T-helper 1 cell (primary cell): ENCODE measurements at places on chromosomes 3 and 15.

DNA sequence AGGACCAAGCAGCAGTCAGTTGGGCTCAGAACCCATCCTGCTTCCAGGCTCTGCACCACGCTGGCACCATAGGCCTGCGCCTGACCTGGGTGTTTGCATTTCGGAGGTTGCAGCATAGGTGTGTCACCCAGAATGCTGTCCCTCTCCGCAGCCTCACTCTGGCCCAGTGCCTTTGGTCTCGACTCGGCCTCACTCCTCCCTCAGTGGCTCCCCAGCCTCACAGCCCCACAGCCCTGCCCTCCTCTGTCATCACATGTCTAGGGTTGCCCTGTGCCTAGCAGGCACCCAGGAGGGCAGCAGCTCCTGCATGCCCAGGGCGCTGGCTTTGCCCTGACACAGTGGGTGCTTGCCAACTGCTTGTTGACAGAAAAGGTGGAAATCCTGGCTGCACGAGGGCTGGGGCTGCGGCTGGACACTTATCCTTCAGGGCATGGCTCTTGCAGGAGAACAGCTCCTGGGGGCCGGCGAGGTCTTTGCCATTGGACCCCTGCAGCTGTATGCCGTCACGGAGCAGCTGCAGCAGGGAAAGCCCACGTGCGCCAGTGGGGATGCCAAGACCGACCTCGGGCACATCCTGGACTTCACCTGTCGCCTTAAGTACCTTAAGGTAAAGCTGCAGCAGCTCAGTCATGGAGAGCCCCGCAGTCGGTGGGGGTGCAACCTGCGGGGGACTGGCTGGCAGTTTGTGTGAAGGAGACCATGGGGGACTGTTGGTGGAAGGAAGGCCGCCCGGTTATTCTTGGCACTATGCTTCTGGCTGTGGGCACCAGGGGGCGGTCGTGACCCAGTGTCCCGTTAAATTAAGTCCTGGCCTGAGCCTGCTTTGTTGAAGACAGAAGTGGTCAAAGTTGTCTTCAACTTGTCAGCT is 16.2 kb downstream of the NISCH start:
- no peak for DNase-seq

DNA sequence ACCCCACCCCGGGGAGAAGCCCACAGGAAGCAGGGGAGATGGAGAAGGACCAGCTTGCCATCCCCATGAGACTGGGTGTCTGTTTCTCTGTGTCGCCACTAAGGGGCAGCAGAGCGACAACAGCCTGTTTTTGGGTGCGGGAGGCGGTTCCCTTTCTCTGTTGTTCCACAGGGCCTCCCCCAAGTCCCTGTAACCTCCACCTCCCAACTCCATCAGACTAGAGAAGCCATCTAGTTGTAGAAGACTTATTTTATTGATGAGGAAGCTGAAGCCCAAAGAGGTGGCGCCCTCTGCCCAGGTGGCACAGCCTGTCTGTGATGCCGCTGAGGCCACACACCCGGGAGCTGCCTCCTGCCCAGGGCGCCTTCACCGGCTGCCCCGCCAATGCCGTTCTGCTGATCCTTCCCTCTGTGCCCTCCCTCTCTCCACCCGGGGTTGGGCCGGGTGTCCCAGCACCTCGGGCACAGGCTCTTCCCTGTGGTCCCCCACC is 3.9 kb upstream of the CCDC9B start:
- DNase-seq, result peak; percentile 49

DNA sequence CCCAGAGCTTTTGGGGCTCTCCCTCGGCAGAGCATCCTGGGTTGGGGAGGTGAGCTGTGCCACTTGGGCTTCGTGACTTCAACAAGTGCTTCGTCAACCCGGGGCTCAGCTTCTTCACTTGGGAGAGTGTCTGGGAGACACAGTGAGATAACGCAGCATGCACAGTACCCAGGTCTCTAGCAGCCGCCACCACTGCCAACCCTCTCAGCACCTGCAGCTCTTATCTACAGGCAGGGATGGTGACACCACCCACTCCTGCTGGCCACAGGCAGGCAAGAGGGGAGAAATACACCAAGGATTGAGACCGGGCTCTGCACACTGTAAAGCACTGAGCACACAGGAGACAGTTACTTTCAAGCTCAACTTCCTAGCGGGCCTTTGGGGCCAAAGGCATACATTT is 11.6 kb downstream of the TKT start:
- DNase-seq, result no peak

DNA sequence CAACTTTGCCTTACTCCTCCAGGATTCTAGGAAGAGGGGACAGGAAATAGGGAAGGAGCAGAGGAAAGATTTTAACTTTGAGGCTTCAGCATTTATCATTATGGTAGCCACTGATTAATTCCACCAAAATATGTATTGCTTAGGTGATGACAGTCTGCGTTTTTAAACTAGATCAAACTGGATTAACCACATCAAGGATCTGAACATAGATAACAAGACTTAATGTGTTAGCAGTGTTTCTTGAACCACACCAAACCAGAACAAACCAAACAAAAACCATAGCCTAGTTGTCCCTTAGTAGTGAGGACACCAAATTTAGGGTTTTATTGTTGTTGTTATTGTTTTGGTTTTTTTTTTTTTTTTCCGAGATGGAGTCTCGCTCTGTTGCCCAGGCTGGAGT is 113.5 kb upstream of the LMOD3 start:
- DNase-seq, result no peak

DNA sequence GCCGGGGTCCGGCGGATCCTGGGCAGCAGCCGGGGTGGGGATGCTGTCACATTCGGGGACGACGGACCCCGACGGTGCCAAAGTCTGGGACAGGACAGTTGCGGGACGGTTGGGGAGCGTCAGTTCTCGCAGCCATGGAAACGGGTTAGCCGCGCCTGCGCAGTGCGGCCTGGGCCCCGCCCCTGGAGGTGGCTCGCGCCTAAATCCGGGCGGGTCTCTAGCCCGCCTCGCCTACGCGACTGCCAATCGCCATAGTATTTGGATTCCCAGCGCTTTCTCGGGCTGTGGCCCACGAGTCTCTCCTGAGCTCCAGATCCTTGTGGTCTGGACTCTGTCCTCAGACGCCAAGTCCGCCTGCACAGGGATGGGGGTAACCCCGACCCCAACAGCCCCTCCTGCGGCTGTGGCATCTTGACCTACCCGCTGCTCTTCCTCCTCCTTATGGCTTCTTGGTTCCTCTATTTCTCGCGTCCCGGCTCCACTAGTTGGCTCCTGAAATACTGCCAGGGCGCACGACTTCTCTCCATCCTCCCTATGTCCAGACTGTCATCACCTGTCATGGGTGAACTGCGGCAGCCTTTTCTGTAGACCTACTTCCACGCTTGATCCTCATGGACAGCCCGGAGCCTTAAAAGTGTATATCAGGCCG is at the start of gene ZMYND10:
TSS of gene ZMYND10 (minus strand) at position 147 of the 649 bp plus-strand sequence. CDS start 153 bp downstream, outside the sequence.
- DNase-seq, result peak; percentile 72

DNA sequence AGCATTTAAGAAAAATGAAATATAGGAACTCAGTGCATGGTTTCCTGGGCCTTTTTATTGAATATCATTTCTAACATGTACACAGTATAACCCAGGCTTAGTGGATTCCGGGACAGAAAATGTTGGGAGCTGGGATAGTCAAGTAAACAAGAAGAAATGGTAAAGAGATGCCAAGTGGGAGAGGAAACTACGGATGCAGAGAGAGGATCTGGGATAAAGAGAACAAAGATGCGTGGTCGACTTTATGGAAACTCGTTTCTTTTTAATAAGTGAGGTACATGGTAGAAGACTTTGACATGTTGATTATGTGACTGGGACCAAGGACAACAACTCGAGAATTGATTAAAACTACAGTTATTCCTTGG is 1.2 kb upstream of the GPR176 start:
- DNase-seq, result no peak

DNA sequence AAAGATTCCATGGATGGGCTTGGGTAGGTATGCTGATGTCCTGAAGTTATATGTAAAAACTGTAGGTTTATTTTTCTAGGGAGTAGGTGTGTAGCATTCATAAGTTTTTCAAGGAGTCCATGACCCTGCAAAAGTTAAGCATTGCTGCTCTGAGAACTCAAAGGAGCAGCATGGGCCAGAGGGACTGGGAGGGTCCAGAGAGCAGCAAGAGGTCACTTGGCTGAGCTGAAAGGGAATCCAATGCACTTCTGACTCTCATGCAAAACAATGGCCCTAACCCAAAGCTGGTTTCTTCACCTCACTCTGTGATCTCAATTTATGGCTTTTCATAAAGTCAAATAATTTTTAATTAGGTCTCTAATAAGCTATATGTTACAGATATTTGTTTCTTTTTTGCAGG is 198.3 kb upstream of the GOLGA6L4 start:
- no peak for DNase-seq

- no peak for DNase-seq
Measured at GRCh38 chr3:193344486-193344885, 34.1 kb downstream of the ATP13A5 start.

DNA sequence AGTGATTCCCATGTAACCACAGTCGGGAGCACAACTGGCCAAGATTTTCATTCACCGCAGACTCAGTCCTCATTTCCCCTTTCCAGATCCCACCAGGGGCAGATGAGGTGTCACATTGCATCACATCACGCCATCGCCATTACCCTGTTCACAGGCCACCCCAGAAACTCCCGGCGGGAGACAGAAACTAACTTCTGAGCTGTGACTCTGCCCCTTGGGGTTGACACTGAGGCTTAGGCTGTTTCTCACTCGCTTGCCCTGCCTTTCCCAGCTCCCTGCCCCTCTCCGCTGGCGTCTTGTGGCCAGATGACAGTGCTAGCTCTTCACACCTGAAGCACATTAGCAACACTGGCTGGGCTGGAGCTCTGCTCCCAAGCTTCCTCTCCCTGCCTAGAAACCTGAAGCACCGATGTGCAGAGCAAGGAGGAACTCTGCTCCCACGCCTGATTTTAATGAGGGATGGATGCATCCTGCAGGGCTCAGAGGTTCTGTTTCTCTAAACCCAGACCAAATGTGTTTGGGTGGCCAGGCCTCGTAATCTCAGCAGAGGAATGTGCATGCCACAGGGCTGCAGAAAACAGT is 88.8 kb upstream of the CTDSPL start:
- DNase-seq, result no peak

- DNase-seq, result no peak
Measured at GRCh38 chr3:29544701-29545363, 264.0 kb downstream of the RBMS3 start.

DNA sequence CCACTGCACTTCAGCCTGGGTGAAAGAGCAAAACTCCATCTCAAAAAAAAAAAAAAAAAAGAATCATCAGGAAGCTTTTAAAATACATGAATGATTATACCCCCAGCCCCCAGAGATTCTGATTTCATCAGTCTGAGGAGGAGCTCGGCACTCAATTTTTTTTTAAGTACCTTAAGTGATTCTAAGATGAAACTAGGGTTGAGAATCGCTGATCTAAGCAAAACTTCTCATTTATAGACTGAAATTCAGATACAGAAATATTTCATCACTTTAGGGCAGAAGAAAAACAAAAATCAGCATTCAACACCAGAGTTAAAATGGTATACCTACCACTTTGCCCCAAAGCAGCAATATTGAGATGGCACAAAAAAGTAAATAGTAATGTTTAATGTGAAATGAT is 24.7 kb downstream of the CPA3 start:
- no peak for DNase-seq

GRCh38 chr3:8555725-8556472 is 54.3 kb downstream of the LMCD1 start:
- DNase-seq, result no peak

GRCh38 chr3:153911116-153911515 is 210.1 kb upstream of the ARHGEF26 start:
- DNase-seq, result no peak

DNA sequence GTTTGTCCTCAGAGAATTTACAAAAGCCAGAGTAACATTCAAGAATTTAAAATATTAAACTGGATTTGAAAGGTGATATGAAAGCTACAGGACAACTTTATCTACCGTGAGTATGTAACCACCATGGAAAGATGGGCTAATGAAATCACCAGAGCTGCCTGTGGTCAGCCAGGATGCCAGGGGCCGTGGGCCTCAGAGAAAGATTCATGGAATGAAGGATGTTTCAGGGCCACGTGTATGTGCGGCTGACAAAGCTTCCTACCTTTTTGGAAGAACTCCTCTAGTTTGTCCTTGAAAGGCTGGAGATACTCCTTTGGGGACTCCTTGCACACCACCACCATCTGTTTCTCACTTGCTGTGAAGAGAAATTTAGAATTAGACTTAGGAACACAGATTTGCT is 138.9 kb downstream of the GREM1 start:
- DNase-seq, result no peak

- DNase-seq, result peak; percentile 9
Measured at GRCh38 chr3:19348941-19349564, 200.7 kb downstream of the KCNH8 start.

DNA sequence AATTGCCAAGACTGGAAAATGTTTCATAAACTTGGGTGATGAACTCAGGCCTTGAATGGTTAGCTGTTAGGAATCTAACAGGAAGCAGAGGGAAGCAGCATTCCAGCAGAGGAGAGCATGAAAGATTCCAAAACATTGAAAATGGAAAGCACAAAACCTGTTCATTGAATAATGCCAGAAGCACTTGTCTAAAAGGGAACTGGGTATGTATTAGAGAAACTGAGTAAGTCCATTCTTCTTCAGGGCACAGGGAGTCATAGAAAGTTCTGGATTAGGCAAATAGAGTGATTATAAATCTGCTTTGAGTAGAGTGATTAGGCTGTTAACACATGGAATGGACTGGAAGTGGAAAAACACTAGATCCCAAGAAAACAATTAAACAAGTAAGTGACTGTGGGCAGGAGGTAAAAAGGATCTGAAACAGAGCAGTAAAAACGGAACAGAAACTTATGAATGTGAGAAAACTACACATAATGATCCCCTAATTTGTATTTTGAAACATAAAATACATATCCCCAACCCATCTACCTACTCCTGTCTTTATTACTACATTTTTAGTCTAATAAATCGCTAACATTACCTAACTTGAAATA is 343.4 kb downstream of the TBC1D5 start:
- no peak for DNase-seq

DNA sequence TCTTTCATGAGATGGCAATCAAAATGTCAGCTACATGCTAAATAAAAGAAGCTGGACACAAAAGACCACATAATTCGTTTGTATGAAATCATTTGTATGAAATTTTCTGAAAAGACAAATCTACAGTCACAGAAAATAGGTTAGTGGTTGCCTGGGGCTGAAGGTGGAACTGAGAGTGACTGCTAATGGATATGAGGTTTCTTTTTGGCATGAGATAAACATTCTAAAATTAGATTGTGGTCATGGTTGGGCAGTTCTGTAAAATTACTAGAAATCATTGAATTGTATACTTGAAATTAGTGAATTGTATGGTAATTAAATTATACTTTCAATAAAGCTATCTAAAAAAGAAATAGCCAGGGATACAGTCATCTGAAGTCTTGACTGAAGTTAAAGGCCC is 2.7 kb upstream of the DMXL2 start:
- DNase-seq, result no peak
